ENCODE measurements at places on chromosomes 2 and 18.

- DNase-seq: no peak
Observed at GRCh38 chr2:207670887-207671286, 40.6 kb upstream of the CCNYL1 start.

DNA sequence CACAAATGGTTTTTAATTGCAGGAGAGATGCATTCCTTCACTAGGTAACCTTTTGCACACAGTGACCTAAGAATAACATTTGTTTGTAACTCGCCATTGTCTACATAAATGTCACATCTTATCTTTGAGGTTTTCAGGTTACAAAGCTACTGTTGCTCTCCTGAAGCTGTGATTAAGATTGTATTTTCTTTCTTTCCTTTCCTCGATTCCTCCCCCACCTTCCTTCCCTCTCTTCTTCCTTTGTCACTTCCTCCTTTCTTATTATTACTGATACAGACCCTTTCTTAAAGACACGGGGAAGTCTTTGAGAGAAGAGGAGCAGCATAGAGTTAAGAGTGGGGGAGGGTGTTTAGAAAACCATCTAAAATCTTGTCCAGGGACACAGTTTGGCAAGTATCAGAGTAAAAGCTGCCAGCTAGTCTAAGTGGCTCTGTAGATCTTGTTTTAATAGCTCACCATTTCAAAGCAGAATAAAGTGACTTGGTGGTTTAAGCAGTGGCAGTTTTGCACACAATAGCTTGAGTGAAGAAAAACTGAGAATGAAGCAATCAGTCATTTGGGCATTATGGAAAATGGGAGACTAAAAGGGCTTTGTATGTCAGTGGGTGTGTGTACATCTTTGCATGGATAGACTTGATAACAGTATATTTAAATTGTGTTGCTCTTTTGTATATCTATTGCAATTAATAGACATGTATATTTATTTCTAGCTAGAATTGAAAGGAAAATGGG, 10.9 kb downstream of the CERS6 start:
- DNase-seq: no peak

- DNase-seq: no peak
Observed at GRCh38 chr18:32152705-32153448, 37.0 kb upstream of the MEP1B start.

GRCh38 chr18:5662586-5663090, 118.8 kb upstream of the EPB41L3 start:
- no peak for DNase-seq

DNA sequence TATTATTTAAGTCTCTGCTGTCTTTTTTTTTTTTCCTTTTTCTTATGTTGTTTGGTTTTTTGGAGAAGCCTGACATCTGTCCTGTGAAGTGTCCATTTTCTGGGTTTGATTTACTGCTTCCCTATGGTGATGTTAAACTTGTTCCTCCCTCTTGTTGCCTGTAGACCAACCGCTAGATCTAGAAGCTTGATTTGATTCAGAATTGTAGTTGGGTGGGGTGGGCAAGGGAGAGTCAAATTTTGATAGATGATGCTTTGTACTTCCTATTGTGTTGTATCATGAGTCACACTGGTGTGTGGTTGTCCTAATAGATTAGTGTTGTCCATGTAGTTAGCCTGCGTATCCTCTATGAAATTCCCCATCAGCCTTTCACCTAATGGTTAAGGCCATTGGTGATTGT, 35.4 kb downstream of the CAB39 start:
- DNase-seq: no peak

- DNase-seq: no peak
Observed at GRCh38 chr2:83971547-83971946, 487.5 kb downstream of the SUCLG1 start.

DNA sequence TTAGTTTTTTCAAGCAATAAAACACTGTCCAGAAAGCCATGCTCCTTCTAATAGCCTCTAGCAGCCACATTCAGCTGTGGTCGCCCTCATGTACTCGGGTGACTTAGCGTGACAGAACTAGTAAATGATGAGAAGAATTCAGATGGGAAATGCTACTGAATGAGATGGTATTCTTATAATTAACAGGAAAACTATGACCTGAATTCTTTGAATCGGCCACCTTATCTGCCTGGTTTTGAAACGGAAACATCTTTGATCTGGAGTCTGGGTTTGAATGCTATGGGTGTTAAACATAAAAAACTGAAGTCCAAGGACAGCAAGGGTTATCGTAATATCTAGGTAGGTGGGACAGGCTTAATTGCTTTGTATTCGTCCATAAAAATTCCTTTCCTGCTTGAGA, 138.8 kb upstream of the DNMT3A start:
- DNase-seq: no peak

DNA sequence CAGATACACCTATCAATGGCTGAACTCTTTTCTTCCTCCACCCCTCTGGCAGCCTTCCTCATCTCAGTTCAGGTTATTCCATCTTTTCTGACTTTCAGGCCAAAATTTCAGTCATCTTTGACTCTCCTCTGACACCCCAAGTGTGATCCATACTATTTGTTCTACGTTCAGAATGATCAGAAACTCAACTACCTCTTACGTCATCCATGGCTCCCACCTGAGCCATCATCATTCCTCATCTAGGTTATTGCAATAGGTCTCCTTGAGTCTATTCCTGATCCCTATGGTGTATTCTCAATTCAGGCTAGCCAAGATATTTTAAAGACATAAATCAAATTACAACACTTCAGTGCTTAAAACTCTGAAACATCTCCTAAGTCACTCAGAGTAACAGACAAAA, 589.7 kb downstream of the ERBB4 start:
- DNase-seq: no peak

DNA sequence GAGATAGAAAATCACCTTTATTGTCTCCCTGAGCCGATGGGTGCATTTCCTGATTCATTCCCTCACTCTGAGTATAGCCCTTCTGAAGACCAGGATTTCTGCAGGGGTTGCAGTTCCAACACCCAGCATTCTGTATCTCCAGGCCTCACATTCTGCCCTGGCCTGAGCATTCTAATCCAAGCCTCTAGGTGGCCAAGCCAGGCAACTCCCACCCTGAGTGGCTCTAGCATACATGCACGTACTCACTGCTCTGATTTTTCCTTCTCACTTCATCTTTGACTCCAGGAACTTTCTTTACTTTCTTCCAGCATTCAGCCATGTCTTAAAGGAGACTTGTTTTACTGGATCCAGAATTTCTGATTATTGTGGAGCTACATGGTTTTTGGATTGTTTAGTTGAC, 100.7 kb upstream of the STK39 start:
- peak; percentile 51 for DNase-seq

GRCh38 chr18:5527603-5528002, 16.2 kb downstream of the EPB41L3 start:
- DNase-seq: no peak

GRCh38 chr2:72952110-72952823, 34.9 kb downstream of the EMX1 start:
- no peak for DNase-seq

DNA sequence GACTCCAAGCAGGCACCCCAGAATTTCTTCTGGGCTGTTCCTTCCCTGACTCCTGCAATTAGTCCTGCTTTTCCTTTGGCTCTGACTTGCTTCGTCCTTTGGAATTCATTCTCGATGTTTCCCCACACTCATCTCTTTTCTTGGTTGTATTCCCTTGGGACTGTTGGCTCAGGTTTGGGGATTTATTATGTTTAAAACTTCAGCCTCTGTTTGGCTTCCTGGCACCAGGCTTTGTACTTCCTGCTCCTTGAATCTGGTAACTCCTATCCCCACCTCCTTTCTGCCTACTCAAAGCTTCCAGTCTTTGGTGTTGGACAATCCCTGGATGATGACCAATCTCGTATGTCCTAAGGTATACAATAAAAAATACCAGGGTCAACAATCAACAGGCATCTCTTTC, 1.8 kb upstream of the KCNE4 start:
- DNase-seq: no peak

DNA sequence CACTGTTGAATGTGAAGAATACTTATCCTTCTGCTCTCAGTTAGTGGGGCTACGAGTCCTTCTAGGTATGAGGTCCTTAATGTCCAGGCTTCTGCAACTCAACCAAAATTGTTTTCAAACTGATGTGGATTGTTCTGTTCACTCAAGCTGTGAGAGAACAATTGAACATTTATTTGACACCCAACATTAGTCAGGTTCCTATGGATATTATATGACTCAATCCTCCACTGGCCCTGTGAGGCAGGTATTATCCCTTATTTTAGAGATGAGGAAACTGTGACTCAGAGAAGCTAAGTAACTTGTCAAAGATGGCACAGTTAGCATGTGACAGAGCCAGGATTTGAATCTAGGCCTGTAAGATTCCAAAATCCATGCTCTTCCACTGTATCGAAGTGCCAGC, 1.2 kb upstream of the LYG2 start:
- DNase-seq: no peak

- DNase-seq: no peak
Observed at GRCh38 chr2:80778704-80779103, 474.2 kb upstream of the LRRTM1 start.

DNA sequence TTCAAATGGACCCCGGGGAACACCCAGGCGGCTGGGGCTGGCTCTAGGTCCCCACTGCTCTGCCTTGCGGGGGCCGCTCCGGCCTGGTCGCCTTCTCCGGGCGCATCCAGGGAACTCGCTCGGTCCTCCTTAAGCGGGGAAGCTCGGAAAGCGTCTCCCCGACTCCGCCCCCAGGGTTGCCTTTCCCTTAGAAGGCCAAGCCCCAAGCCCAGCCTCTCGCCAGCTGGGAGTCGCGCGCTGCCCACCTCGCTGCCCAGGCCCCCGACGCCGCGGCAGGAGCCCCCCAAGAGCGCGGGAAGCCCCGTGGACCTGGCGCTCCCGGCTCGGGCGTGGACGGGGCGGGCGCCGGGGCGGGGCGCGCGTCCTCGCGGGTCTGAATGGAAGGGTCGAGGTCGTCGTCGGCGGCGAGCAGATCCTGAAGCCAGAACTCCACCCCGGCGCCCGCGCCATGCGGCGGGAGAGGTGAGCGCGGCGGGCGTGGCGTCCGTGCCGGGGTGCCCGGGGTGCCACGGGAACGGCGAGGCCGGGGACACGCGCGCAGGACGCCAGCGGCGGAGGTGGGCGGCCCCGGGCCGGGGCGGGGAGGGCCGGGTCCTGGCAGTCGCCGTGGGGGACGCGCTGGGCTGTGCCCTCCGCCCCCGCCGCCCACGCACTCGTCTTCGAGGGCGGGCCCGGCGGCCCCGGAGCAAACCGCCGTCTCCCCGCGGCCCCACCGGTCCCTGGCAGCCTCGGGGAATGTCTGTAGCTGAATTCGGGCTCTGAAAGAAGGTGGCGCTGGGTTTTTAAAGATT, at the start of gene BOK:
Gene BOK (plus strand): TSS at position 214 of the 791 bp plus-strand sequence. CDS start 739 bp downstream, outside the sequence.
- DNase-seq: no peak

- no peak for DNase-seq
Observed at GRCh38 chr2:126766969-126767296, 111.0 kb downstream of the GYPC start.

GRCh38 chr2:101617188-101617587, 80.3 kb upstream of the MAP4K4 start:
- no peak for DNase-seq

DNA sequence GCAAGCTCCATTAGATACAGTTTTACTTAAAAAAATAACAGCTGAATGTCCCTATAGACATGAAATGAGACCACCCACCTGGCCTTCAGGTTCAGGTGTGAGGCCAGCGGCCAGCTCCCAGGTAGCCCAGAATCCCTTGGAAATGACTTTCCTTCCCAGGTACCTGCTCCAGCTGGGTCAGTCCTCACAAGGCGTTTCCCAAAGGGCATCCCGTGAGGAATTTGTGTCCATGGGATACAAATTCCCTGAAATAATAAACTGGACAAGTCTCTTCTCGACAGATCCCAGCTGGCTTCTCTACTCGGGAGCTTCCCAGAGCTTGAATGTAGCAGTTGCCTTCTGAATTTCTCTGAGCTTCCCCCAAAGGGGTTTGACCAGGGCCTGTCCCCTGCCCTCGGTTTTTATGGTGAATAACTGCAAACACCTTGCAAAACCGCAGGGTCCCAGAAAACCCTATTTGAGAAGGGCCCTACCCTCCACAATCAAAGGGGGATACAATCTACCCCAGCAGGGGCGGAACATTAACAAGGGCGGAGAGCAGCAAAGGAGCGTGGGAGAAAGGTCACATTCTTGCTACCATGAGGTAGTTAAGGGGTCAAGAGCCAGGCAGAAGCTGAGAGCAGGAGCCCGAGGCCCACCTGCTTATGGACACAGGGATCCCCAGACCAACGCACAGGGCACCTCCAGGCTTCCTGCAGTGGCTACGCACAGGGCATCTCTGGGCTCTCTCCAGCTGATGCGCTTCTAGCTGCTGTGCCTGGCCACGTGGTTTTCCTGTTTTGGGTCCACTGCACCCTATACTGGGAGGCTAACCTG, 107.7 kb downstream of the HDAC4 start:
- no peak for DNase-seq

DNA sequence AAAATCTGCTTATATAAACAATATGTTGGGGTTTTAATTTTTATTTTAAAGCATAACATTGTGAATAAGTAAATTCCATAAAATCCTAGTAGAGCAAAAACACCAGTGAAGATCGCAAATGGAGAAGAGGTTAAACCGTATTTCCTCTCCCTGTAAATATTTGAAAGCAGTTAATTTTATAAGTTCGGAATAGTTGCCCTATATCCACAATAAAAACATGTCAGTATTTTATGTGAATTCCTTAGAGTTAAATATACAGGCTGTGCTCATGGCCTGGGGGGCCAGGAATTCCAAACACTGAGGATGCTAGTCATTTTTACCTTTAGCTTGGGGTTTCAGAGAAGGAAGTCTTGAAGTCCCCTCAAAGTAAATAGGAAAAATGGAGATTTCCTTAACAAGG, 135.0 kb downstream of the FIGN start:
- DNase-seq: no peak

GRCh38 chr2:221758076-221758475, 186.0 kb upstream of the EPHA4 start:
- no peak for DNase-seq

DNA sequence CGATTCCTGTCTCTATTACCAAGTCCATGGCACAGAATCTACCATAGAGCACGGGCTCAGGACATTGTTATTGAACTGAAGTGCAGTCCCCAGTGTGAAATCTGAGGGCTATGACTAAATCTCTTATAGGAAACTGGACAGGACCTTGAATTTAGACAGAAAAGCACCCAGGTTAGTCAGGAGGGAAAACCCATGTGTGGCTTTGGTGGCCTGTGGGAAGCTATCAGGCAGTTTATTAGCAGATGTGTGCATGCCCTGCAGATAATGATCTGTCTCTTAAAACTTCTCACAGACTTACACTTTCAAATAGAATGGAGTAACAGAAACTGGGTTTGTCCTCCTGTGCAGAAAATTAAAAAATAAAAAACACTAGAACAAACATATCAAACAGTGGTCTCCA, 610.0 kb upstream of the RAB6C start:
- no peak for DNase-seq

DNA sequence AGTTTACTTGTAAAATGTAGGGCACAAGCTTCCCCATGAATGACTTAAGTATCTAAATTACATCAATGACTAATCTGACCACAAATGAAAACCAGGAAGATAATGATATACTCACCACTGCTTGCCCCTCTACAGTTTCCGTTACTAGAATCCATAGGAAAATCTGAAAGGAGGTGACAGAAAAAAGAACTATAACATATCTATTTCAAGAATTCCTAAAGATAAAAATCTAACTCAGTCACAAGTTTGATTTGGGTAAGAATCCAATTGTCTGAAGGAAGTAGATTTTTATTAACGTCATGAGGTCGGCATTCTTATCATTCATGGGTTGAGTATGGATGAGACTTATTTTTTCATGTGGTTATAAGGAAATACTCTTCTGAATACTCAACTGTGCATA, 7.8 kb downstream of the FRZB start:
- no peak for DNase-seq

GRCh38 chr2:237405605-237406004, 8.4 kb downstream of the COL6A3 start:
- DNase-seq: no peak

GRCh38 chr2:56128235-56128634, 55.6 kb upstream of the CCDC85A start:
- DNase-seq: no peak
